ENCODE measurements at places on chromosomes 16 and 17.

- peak; percentile 64 for DNase-seq
These were observed 6.0 kb downstream of the SOX9 start for GRCh38 chr17:72126575-72127486.

- DNase-seq = no peak
These were observed 14.0 kb downstream of the TMEM92 start for GRCh38 chr17:50288306-50288705.

DNA sequence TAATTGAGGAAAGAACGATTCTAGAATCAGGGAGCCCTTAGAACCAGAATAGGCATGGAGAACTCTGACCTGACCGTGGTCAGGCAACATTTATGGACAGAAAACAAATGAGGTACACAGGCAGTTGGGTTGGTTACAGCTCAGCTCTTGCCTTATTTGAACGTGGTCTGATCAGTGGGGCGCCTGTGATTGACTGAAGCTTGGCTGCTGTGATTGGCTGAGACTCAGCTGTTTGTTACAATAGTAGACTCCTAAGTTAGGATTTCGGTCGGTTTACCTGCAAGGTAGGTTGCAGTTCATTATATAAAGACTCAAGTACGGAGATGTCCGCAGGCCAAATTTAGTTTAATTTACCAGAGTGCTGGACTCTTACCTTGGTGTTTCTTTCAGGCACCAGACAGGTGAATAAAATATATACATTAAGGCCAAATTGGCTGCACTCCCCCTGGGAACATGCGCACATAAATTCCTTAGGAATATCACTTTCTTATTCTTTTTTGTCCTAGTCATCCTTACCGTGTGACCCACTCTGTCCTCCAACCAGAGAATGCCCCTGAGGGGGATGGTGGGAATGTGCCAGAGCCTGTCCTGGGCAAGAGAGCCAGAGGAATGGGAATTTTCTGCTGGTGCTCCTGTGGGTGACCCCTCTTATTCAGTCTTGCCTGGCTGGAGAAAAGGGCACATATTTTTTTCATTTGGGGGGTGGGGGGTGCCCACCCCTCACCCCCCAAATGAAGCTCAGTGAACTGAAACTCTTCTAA, 7.5 kb upstream of the CSNK2A2 start:
- no peak for DNase-seq

GRCh38 chr17:75845058-75845711, 981 bp upstream of the UNC13D start:
- peak; percentile 76 for DNase-seq

- DNase-seq = no peak
These were observed 29.6 kb downstream of the SEC14L5 start for GRCh38 chr16:4987580-4988374.

DNA sequence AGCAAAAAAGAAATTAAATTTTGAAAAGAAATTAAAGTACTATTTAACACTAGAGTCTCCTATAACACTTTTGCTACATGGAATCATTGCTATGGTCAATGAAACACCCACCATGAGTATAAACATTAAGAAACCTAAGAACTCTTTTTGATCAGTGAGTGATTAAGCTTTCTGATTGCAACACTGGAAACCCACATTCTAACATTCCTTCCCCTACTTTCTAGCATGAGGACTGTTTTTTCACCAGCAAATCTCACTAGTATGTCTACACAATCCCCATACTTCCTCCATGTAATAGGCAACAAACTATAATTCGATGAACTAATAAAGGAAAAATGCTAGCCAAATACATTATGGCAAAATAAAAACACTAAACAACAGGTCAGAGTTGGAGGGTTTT, 54.7 kb downstream of the SKAP1 start:
- peak; percentile 87 for DNase-seq

- no peak for DNase-seq
These were observed 44.8 kb downstream of the NKD1 start for GRCh38 chr16:50592996-50593395.

DNA sequence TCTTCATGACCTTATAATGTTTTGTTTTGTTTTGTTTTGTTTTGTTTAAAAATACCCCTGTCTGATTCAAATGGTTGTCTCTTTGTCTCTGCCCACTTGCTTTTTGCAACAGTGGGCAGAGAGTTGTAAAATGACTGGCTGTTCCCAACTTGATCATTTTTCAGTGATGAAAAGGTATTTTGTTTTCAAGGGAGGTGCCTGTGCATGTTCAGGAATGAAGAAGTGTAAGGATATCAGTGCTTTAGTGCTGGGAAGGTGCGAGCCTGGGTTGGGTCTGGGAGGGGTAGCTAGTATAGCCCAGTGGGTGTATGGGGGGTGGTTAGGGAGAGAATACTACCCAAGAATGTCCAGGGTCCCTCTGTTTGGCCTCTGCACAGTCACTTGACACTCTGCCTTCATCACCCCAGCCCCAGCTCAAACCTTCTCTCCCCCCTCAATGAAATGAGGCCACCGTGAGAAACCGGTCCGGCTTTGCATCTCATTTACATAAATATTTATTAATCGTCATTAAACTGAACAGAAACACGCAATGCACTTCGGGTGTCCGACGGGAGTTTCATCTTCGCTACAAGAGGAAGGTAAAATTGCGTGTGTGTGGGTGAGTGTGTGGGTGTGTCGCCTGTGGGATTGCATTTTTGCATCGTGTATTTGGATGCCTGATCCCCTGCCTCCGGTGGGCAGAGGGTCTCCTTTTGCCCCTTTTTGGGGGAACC, 4.3 kb downstream of the NEUROD2 start:
- DNase-seq = no peak

GRCh38 chr17:4485676-4486646, 12.7 kb upstream of the SPNS2 start:
- DNase-seq = no peak

DNA sequence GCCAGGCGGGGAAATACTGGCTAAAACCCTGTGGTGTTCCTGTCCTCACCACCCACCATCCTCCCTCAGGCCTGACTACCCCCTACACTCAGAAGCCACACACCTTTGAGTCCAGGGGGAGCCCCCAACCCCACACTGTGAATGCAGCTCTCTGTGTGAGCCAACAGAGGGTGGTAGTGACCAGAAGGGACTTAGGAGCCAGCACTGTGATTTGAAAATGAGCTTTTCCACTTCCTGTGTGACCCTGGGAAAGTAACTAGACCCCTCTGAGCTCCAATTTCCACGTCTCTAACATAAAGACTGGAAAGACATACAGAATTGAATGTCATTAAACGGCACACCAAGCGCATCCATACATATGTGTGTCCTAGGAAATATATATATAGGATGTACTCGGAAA, 58.7 kb downstream of the SDK2 start:
- DNase-seq = no peak

DNA sequence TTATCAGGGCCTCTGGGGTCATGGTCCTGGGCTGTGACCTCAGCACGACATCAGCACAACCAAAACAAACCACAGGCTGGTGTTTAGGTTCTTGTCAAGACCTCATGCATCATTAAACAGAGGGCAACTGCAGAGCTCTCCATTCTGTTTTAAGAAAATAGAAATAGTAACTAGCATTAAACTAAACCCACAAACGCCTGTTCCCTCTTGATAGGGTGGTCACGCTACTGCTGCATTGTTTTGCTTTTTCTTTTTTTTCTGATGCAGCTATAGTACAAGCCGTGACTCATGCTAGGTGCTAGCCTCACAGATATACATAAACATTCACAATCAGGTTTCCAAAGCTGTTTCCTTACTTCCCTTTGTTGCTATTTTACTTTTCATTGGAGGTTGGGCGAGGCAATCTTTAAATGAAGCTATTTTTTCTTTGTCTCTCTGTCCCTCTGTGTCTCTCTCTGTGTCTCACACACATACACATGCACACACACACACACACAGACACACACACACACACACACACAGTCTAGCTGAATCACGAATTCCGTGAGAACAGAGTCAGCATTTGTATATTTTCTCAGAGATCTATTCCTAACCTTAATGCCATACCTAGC, 310.3 kb downstream of the CDH13 start:
- peak; percentile 87 for DNase-seq

- DNase-seq = no peak
These were observed 20.5 kb downstream of the TMEM114 start for GRCh38 chr16:8569650-8570346.

- no peak for DNase-seq
These were observed 30.7 kb downstream of the TMC7 start for GRCh38 chr16:19014461-19014860.

GRCh38 chr17:61314368-61315078, 85.1 kb upstream of the TBX2 start:
- DNase-seq = peak; percentile 73

GRCh38 chr16:50146479-50147435, 6.3 kb upstream of the TENT4B start:
- peak; percentile 27 for DNase-seq

- peak; percentile 33 for DNase-seq
These were observed 38.7 kb upstream of the FOXJ1 start for GRCh38 chr17:76179496-76180467.

GRCh38 chr16:82783933-82784572, 157.3 kb downstream of the CDH13 start:
- DNase-seq = no peak

- DNase-seq = no peak
These were observed 29.0 kb downstream of the PLD6 start for GRCh38 chr17:17177176-17177575.

DNA sequence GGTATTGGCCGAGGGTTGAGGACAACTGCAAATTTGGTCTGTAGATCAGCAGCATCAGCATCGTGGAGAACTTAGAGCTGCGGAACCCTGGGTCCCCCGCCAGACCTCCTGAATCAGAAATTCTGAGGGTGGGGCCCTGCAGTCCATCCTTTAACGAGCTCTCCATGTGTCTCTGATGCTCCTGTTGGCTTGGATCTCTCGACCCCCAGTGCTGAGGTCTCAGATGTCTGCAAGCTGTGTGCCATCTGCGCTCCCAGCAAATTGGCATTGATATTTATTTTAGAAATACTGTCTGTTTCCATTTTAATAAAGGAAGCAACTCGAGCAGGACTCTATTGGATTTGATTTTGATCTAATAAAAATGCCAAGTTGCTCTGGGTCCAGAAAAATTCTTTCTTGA, 250.0 kb downstream of the KATNIP start:
- DNase-seq = no peak

DNA sequence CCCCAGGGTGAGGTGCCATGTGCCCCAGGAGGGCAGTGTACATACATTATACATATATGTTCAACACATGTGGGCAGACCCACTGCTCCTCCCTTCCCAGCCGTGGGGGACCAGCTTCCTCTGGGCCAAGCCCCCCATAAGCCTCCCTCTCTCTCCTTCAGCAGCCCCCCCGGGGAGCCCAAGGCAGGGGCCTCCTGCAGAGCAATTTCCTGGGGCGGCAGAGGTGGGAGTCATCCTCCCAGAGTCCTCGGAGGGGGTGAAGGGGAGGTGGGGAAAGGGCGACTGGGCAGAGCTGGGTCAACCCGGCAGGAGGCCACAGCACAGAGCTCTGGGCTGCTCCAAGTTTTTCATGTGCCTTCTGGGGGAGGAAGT, 235.1 kb downstream of the ZNF423 start:
- no peak for DNase-seq

DNA sequence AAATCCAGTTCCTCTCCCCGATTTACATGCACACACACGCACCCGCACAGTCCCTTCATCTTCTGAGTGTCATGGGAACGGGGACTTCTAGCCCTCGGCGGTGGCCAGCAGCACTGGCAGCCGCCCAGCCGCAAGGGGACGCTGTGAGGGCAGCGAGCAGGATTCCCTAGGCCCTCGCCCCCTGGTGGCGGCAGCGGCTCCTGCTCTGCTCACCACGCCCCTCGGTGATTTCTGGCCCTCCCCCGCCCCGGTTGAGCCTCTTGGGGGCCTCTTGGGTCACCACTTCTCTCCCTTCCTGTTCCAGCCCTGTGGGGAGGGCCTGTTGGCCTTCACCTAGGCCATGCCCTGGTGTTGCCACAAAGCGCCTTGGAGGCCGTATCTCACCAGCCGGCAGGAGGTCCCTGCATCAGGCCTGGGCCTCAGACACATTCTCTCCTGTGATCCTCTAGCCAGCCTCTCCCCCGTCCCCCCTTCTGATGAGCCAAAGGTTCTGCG, 75.2 kb upstream of the KSR1 start:
- peak; percentile 48 for DNase-seq

- peak; percentile 65 for DNase-seq
These were observed 12.3 kb downstream of the KRT9 start for GRCh38 chr17:41559548-41559947.

DNA sequence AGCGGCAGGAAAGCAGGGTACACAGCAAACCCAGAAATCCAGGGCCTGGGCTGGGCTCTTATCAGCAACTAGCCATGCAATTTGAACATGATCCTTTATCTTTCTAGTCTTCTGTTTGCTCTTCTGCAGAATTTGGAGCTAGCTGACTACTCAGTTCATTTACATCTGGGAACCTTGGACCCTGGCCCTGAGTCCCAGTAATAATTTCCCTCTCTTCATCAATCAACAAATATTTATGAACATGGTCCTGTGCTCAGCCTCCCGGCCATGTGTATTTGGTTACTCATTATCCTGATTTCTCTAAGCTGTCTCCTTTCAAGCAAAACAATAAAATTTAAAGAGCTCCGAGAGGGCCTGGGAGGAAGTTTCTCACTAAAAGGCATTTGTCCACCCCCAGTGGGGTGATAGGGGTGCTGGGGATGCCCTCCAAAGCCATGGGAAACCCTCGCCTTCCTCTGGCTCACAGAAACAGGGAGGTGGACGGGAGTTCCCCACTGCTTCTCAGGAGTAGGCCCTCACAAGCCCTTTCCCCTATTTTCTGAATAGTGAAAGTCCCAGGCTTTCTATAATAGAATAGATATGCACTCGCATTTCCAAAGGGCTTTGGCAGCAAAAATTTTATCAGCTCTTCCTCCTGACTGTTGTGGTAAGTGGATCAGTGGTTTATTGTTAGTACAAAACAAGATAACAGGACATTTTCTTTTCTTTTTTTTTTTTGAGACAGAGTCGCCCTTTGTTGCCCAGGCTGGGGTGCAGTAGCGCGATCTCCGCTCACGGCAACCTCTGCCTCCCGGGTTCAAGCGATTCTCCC, 6.9 kb upstream of the WDR59 start:
- no peak for DNase-seq

GRCh38 chr17:39198186-39198566, 707 bp upstream of the CACNB1 start:
- DNase-seq = no peak

DNA sequence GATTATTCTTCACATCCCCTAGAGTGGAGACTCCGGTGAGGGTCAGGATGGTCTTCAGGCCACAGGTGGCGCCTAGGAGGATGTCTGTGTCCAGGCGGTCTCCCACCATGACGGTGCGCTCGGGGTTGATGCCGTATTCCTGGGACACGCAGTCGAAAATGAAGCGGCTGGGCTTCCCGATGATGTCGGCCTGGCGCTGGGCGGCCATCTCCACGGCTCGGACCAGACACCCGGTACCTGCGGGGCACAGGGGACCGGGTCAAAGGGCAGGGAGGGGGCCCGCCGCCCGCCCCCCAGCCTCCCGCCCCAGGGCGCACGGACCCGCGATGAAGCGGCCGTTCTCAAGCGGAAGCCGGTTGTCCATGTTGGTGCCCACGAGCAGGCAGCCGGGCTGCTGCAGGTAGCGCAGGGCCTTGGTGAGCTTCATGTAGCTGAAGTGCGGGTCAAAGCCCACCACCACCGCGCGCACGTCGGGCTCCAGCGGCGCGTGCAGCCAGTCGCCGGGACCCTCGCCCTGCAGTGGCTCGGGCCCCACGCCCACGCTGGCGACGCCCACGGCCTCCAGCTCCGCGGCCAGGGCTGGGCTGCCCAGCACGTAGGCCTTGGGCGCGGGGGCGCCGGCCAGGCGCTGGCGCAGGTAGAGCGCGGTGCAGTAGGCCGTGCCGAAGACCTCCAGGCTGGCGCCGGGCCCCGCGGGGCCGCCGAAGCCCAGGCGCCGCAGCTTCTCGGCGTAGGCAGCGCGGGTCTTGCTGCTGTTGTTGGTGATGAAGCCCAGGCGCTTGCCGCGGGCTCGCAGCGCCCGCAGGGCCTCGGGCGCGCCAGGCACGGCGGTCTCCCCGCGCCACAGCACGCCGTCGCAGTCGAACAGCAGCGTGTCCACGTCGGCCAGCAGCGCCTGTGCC, 572 bp downstream of the PGP start:
- peak; percentile 18 for DNase-seq

Data from iris pigment epithelial cell (primary cell).